ENCODE measurements at places on chromosomes 4 and X.

DNA sequence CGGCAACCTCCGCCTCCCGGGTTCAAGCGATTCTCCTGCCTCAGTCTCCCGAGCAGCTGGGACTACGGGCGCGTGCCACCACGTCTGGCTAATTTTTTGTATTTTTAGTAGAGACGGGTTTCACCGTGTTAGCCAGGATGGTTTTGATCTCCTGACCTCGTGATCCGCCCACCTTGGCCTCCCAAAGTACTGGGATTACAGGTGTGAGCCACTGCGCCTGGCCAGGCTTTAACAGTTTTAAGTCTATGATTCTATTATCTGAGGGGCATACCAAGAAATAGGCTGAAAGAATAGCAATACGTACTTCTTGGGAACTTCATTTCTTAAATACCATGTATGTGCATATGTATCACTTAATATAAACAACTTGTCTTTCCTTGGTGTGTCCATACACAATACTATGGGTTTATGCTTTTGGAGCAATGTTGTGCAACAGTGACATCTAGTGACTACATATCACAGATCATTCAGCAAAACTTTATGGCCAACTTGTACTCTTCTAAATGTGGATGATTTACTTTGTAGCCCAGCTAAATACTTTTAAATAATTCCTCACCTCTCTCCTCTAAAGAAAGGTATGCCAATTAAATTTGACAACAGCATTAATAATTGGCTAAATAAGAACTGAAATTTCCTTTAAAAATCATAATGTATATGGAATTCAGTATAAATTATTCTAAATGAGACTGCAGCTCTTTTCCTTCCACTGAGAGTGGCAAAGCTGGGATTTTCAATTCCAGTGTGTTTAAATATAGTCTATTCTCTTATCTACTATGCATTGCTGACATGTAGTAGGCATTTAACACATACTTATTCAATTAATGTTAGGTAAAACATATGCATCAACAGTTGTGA lies 10.4 kb downstream of the SLC9B1 start:
- H3K27ac ChIP-seq: no peak overlapping the region
- H3K36me3 ChIP-seq: no peaks in the 10 kb centered on the region
- no peak overlapping the region for H3K4me3 ChIP-seq
- peak; percentile 54 for DNase-seq

DNA sequence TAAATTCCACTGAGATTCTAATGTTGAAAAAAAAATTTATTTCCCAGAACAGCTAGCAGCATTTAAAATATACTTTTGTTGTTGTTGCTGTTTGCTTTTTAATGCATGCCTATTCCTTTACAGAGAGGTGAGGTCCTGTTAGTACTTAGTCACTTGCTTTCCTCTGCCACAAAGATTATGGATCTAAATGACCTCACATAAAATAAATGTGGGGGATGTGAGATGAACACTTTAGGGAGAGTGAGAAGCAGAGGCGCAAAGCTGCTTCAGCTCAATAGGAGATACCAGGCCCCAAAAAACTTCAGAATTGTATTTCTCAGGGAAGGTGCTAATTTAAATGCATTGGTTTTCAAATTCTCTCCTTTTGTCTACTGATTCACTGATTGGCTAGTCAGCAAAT lies 4.0 kb downstream of the LDB2 start:
- no peak overlapping the region for H3K27ac ChIP-seq
- no peaks in the 10 kb centered on the region for H3K27me3 ChIP-seq
- no peaks in the 10 kb centered on the region for H3K36me3 ChIP-seq

GRCh38 chrX:9110808-9111207 lies 76.9 kb upstream of the FAM9B start:
- no peaks in the 10 kb centered on the region for H3K36me3 ChIP-seq
- no peak for DNase-seq
- no peaks in the 10 kb centered on the region for H3K27me3 ChIP-seq
- H3K4me3 ChIP-seq: no peak overlapping the region

- no peaks in the 10 kb centered on the region for H3K4me1 ChIP-seq
- no peak overlapping the region for H3K27ac ChIP-seq
- DNase-seq: no peak
Measured at GRCh38 chrX:15838017-15838416, 16.6 kb downstream of the AP1S2 start.

DNA sequence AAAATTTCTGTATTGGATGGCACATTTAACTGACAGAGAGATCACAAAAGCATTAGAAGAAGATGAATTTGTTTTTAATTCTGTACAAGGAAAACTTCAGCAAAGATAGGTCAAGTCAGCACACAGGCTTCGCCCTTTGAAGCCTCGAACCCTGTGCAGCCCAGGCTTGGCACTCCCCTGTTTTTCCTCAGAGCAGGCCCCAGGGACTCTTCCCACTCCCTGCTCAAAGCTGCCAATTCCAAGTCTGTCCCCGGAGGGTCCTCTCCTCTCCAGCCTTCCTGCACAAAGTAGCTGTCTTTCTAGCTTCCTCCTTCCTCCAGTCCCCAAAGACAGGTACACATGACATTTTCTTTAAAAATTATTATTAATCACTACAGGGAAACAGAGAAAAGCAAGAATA lies 466.3 kb downstream of the PPARGC1A start:
- H3K4me1 ChIP-seq: peaks cover 8% of the 10 kb centered on the region
- H3K27me3 ChIP-seq: no peaks in the 10 kb centered on the region
- no peaks in the 10 kb centered on the region for H3K36me3 ChIP-seq
- no peak for DNase-seq
- H3K4me3 ChIP-seq: no peak overlapping the region
- H3K27ac ChIP-seq: peak overlapping the region; percentile 68

DNA sequence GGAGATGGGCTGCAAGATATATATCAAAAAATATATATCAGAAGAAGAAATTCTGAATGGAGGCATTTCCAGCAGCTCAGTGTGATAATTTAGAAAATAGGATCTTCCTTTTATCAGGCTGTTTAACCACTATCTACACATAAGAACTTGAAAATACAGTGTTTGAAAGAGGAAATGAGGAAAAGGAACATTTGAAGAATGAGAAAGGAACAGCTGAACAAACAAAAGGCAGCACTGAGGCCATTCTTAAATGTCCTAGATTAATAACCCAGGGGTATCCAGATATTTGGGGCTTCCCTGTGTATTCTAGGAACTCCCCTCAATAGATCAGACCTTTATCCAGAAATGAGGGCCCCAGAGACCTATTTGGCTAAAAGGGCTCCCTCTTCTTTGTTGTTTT lies 4.1 kb downstream of the SLC39A8 start:
- H3K36me3 ChIP-seq: no peaks in the 10 kb centered on the region
- peaks cover 1% of the 10 kb centered on the region for H3K4me1 ChIP-seq
- H3K27me3 ChIP-seq: peaks cover 28% of the 10 kb centered on the region
- DNase-seq: no peak
- no peak overlapping the region for H3K4me3 ChIP-seq

DNA sequence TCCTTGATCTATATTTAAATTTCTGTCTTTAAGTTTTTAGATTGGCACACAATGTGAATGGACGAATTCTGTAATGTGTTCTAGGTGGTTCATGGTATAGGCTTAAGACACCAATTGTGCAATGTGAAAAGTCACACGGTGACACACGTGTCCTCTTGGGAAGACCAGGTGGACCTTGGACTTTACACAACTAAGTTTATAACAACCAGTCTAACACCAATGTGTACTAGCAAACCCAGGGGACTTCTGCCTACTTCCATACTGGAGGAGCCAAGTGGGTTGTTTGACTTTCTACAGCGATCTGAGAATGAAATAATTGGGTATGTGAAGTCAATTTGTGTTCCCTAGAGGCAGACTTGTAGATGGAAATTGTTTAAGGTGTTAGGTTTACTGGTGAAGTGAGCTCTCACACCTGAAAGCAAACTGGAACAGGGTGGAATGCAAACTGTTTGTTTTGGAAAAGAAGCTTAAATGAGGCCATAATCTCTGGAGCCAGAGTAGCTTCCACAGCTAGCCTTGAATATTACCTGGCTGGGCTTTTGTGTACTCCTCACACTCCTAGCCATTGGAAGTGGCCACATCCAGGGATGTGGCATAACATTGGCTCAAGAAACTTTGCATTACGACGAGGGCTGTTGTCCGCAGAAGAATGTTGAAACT lies 45.9 kb upstream of the WDR1 start:
- no peaks in the 10 kb centered on the region for H3K36me3 ChIP-seq
- no peak for DNase-seq

- no peaks in the 10 kb centered on the region for H3K27me3 ChIP-seq
- H3K27ac ChIP-seq: peak overlapping the region; percentile 98
- H3K36me3 ChIP-seq: no peaks in the 10 kb centered on the region
- peak overlapping the region; percentile 99 for H3K4me3 ChIP-seq
Measured at GRCh38 chr4:113760795-113761619, 531 bp downstream of the CAMK2D start.

- no peaks in the 10 kb centered on the region for H3K27me3 ChIP-seq
- H3K4me1 ChIP-seq: no peaks in the 10 kb centered on the region
- H3K27ac ChIP-seq: no peak overlapping the region
- no peaks in the 10 kb centered on the region for H3K36me3 ChIP-seq
- H3K4me3 ChIP-seq: no peak overlapping the region
Measured at GRCh38 chrX:43139645-43140044, 361.7 kb upstream of the PPP1R2C start.

- DNase-seq: no peak
- no peak overlapping the region for H3K27ac ChIP-seq
- H3K36me3 ChIP-seq: no peaks in the 10 kb centered on the region
- H3K27me3 ChIP-seq: no peaks in the 10 kb centered on the region
- no peaks in the 10 kb centered on the region for H3K4me1 ChIP-seq
Measured at GRCh38 chr4:45475548-45475947, 648.3 kb downstream of the GABRG1 start.

DNA sequence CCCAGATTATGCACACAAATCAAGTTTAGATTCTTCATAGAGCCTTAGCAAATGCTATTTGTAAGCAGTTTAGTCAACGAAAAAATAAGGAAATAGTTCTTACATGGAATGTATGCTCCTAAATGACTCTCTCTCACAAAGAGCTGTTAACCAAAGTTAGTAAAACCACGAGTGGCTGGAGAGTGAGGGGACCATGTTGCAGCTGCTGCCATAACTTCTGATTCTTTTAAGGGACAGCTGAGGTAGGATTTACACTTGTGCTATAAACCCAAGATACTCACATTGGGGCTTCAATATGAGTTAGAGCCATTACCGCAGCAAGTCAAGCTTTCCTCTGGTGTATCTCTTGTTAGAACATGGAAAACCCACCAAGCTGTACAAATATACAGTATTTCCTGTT lies 2.7 kb downstream of the DOCK11 start:
- H3K27me3 ChIP-seq: no peaks in the 10 kb centered on the region
- DNase-seq: no peak
- H3K36me3 ChIP-seq: no peaks in the 10 kb centered on the region
- no peak overlapping the region for H3K27ac ChIP-seq

GRCh38 chrX:80511969-80512760 lies 91.9 kb downstream of the TENT5D start:
- no peaks in the 10 kb centered on the region for H3K36me3 ChIP-seq
- DNase-seq: no peak
- no peaks in the 10 kb centered on the region for H3K27me3 ChIP-seq
- no peak overlapping the region for H3K4me3 ChIP-seq
- no peak overlapping the region for H3K27ac ChIP-seq

DNA sequence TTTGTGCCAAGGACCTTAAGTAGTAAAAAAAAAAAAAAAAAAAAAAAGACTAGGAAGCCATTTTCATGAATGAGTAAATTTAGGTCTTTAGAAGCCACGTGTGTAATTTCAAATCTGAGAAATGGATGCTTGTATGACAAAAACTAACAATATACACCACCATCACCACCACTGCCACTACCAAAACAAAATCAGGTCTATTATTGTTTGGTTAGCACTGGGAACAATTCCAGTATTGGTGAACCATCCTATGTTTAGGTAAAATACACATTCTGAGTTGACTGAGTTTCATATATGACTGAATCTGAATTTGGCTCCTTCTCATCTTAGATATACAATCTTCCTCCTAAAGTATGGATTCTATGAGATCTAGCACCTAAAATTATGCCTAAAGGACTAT lies 8.8 kb upstream of the TMSB4X start:
- DNase-seq: no peak
- no peak overlapping the region for H3K4me3 ChIP-seq
- no peak overlapping the region for H3K27ac ChIP-seq
- no peaks in the 10 kb centered on the region for H3K36me3 ChIP-seq
- H3K4me1 ChIP-seq: peaks cover 2% of the 10 kb centered on the region

GRCh38 chrX:9370893-9371292 lies 94.0 kb upstream of the TBL1X start:
- no peak overlapping the region for H3K27ac ChIP-seq
- H3K27me3 ChIP-seq: no peaks in the 10 kb centered on the region
- no peak for DNase-seq
- H3K4me3 ChIP-seq: no peak overlapping the region

GRCh38 chr4:5784960-5785611 lies 74.1 kb downstream of the EVC start:
- peaks cover 50% of the 10 kb centered on the region for H3K36me3 ChIP-seq
- no peaks in the 10 kb centered on the region for H3K4me1 ChIP-seq
- DNase-seq: no peak
- no peaks in the 10 kb centered on the region for H3K27me3 ChIP-seq

- no peak overlapping the region for H3K4me3 ChIP-seq
- H3K36me3 ChIP-seq: no peaks in the 10 kb centered on the region
- no peaks in the 10 kb centered on the region for H3K4me1 ChIP-seq
- no peaks in the 10 kb centered on the region for H3K27me3 ChIP-seq
- no peak overlapping the region for H3K27ac ChIP-seq
- no peak for DNase-seq
Measured at GRCh38 chrX:139967300-139967699, 2.0 kb upstream of the CXorf66 start.

DNA sequence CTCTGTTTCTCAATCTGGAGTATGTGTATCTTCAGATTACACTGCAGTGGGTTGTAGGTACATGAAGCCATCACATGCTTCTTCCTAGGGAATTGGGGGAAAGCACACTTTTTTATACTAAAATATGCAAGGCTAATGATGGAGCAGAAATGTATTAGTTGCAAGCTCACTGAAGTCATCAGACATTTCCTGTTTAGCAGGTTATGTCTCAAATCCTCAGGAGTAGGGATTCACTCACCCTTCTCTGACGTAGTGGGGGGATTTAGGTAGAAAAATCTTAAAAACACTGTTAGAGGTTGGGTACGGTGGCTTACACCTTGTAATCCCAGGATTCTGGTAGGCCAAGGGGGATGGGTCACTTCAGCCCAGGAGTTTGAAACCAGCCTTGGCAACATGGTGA lies 128.4 kb upstream of the GPC4 start:
- H3K4me3 ChIP-seq: no peak overlapping the region
- DNase-seq: no peak
- H3K36me3 ChIP-seq: peaks cover 4% of the 10 kb centered on the region

GRCh38 chr4:16035843-16036242 lies 48.0 kb downstream of the PROM1 start:
- H3K4me3 ChIP-seq: no peak overlapping the region
- peaks cover 14% of the 10 kb centered on the region for H3K4me1 ChIP-seq
- H3K36me3 ChIP-seq: peaks cover 5% of the 10 kb centered on the region
- no peaks in the 10 kb centered on the region for H3K27me3 ChIP-seq
- no peak for DNase-seq

- no peaks in the 10 kb centered on the region for H3K36me3 ChIP-seq
- no peaks in the 10 kb centered on the region for H3K4me1 ChIP-seq
- no peak for DNase-seq
Measured at GRCh38 chrX:27815209-27815608, 7.4 kb downstream of the MAGEB10 start.

Measured in neuronal stem cell (in vitro differentiated cells).